Stimulated activated CD8-positive, alpha-beta memory T cell treated with anti-CD3 and anti-CD28 coated beads, Interleukin-7, amount 100 ng/mL, for 4 hours (primary cell): ENCODE measurements at places on chromosomes 5 and 9.

- DNase-seq = no peak
These were observed 40.7 kb upstream of the FYB1 start for GRCh38 chr5:39260095-39260494.

GRCh38 chr9:131018621-131019020 lies 9.6 kb downstream of the LAMC3 start:
- no peak for DNase-seq

DNA sequence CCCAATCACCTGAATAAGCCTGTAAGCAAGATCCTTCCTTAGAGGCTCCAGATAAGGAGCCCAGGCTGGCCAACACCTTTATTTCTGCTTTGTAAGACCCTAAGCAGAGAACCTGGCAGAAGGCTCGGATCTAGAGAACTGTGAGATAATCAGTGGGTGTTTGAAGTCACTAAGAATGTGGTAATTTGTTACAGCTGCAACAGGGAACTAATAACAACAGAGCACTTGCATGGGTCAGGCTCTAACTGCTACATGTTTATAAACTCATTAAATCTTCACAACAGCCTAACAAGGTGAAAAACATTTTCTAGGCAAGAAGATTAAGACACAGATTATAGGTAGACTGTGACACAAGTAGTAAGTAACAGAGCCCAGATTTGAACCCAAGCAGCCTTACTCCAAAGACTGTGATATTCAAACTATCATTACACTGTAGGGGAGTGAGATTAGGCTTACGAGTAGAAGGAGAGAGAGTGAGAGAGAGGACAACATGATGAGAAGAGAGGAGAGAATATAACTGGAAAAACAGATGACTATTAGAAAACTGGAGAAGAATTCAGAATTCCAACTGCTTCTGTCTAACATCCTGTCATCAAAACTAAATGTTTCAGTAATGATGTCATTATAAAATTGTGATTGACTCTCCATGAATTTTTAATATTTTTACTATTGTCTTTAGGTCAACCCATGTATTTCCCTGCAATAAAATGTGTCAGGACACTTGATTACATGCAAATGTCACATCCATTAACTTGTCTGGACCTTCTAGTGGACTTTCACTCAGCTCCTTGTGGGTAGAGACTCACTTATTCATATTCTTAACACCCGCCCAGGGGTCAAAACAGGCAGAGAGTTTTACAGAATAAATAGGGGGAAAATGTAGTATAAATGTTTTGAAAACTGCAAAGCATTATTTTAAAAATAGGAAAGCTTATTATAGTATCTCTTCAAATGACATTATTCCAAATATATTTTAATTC lies 290.9 kb upstream of the RGMB start:
- no peak for DNase-seq

DNA sequence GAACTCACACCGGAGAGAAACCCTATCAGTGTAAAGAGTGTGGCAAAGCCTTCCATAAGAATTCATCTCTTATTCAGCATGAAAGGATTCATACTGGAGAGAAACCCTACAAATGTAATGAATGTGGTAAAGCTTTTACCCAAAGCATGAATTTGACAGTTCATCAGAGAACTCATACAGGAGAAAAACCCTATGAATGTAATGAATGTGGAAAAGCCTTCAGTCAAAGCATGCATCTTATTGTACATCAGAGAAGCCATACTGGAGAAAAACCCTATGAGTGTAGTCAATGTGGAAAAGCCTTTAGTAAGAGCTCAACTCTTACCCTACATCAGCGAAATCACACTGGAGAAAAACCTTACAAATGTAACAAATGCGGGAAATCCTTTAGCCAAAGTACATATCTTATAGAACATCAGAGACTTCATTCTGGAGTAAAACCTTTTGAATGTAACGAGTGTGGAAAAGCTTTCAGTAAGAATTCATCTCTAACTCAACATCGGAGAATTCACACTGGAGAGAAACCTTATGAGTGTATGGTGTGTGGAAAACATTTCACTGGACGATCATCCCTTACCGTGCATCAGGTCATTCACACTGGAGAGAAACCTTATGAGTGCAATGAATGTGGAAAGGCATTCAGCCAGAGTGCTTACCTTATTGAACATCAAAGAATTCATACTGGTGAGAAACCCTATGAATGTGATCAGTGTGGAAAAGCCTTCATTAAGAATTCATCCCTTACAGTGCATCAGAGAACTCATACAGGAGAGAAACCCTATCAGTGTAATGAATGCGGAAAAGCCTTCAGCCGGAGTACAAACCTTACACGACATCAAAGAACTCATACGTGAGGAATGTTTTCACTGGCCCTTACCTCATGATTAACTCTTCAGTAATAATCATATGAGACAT lies 8.9 kb upstream of the ZNF454 start:
- no peak for DNase-seq

- no peak for DNase-seq
These were observed 11.0 kb upstream of the NANS start for GRCh38 chr9:98045234-98046179.

GRCh38 chr5:138657360-138657759 lies 82.2 kb upstream of the HSPA9 start:
- no peak for DNase-seq

GRCh38 chr5:87394411-87395165 lies 18.1 kb downstream of the CCNH start:
- no peak for DNase-seq

DNA sequence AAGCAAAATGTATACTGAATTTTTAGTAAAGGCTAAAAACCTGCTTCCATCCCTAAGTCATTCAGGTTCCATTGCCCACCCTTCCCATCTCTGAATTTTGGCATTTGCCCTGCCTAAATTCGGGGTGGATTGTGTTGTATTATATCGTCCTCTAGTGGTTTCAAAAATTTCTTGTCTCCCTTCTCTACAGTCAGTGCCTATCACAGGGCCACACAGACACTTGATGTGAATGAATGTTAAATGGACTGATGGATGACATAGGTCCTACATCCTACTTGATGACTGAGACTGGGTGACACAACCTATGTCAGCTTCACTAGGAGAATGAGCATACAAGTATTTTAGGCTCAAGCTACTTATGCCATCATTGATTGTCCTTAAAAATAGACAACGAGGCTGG lies 45.6 kb upstream of the SLC30A5 start:
- DNase-seq = no peak

DNA sequence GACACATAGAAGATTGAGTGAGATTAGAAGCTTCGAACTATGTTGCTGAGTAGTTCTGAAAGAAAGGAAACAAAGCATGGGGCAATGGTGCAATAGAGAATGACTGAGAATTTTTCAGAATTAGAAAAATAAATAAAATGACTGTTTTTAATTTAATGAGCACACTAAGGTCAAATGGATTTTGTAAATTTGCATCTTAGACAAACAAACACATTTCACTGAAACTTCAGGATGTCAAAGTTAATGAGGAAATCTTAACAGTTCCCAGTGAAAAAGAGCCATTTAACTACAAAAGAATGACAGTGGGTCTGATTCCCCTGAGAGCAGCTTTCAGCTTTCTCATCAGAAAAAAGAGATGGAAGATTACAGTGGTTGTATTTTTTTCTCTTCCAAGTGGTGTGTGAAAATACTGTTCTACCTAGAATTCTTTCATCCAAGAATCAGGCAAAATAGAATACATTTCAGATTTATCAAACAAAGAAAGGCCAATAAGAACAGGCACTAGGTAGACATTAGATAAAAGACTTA lies 591.9 kb downstream of the SEMA5A start:
- DNase-seq = no peak

- DNase-seq = no peak
These were observed 289.3 kb upstream of the WWC1 start for GRCh38 chr5:168002116-168002515.

DNA sequence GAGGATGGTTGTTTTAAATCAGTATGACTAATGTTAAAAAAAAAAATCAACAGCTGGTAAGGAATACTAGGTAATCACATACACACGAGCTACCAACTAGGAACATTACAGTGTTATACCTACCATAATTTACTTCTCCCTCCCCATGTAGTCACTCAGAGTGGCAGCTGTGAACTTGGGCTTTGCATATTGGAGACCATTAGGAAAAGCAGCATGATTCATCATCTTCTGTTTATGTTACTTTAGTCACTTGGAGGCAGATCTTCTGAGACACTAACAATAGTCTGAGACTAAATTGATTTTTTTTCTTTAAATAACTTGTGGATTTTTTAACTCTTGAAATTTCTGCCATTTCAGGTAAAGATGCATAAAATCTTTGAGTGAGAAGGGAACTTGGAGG lies 141.5 kb upstream of the NR4A3 start:
- no peak for DNase-seq

GRCh38 chr9:79637177-79637925 lies 65.6 kb downstream of the TLE4 start:
- DNase-seq = no peak

DNA sequence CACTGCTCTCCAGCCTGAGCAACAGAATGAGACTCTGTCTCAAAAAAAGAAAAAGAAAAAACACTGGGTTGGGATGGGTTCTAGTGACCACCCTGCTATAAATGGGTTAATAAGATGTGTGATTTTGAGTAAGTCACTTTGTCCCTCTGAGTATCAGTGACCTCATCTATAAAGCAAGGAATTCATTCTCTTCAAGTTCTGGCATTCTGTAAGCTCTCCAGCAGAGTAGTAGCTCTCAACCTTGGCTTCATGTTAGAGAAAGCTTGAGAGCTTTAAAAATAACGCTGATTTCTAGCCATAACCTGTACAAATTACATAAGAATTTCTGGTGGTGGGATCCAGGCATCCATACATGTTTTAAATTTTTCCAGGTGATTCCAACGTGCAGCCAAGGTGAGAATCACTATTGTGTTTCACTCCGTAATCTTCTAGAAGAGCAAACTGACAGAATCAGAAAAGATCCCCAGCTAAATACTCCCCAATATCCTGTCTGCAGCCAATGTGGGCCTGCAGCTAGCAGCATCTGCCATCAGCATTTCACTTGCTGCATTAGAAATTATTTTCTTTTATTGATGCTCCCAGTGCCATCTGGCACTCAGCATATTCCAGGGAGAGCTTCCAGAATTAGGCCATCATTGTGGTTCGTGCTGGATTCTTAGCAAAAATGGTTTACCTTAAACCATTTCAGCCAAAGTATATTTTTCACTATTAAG lies 109.4 kb downstream of the FEM1C start:
- no peak for DNase-seq

- DNase-seq = no peak
These were observed 139.2 kb upstream of the HMHB1 start for GRCh38 chr5:143672806-143673205.

DNA sequence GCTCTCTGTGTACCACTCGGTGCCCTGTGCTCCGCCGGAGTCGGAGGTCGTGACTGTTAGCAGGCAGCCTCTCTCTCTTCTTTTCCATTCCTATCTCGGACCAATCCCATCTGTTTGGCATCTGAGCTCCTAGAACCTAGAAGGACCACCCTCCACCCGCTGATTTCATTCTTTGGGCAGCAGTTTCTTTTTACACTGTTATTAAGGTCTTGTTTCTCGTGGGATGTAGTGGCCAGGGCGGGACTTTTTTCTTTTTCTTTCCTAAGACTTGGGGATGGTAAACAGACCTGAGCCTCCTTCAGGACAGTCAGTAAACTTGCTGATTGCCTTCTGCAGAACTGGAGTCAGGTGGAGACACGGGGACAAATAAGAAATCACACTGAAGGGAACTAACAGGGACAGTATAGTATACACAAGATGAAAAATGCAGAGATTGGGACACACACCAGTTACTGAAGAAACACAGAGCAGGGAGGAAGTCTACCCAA lies 500 bp downstream of the URM1 start:
- no peak for DNase-seq

- no peak for DNase-seq
These were observed 243.6 kb downstream of the AP3B1 start for GRCh38 chr5:78050888-78051287.

- DNase-seq = no peak
These were observed 8.9 kb upstream of the ZCCHC10 start for GRCh38 chr5:133035224-133035623.

- no peak for DNase-seq
These were observed 105.5 kb upstream of the CPEB4 start for GRCh38 chr5:173782671-173783101.

GRCh38 chr5:136726506-136726905 lies 361.2 kb upstream of the TRPC7 start:
- DNase-seq = no peak

GRCh38 chr9:70100362-70100761 lies 56.7 kb downstream of the MAMDC2 start:
- no peak for DNase-seq

GRCh38 chr9:137076636-137077009 lies 694 bp upstream of the UAP1L1 start:
- no peak for DNase-seq

- no peak for DNase-seq
These were observed 26.2 kb downstream of the TYRP1 start for GRCh38 chr9:12719431-12719830.

DNA sequence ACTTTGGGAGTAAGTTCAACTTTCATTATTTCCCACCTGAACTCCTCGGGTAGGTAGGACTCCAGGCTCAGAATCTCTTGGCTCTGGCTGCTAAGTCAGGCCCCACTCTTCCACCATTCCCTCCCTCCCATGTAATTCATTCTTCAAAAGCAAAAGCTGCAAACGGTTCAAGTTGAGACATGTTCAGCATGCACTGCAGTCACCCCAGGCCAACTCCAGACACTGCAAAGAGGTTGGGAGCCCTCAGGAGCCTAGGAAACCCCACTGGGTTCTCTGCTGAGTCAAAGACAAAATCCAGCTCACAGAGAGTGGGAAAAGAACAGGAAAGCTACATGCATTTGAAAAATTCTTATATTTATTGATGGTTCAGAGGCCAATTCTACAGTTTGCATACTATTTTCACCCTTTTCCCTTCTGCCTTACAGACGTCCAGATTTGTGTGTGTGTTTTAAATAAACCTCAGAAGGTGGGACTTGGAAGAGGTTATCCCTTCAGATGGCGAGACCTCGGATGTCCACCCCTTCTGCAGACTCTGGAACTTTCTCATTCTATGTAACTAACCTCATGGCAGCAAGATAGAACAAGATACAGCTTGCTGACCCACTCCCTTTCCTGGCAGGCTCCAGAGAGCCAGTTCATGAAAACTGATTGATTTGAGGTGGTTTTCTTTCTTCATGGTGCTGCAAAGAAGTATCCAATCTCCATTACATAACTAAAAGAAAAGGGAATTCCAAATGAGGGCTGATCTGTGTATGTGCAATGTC lies 65.7 kb upstream of the EQTN start:
- no peak for DNase-seq

GRCh38 chr5:170021506-170021905 lies 41.2 kb upstream of the INSYN2B start:
- DNase-seq = no peak

DNA sequence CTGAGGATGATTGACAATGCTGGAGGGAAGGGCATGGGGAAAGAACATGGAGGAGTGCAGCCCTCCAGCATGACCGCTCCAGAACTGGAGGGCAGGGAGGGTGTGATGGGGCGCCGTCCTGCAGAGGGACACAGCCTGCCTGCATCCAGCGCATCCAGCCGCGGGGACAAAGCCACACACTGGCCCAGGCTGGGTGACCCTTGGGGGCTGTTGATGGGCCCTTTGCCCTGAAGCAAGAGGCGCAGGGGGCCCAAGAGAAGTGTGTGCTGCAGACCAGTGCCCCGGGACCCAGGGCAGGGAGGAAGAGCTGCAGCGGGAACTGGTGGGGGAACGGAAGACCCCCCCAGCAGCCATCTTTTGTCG lies 169.8 kb upstream of the PPP1R26 start:
- DNase-seq = no peak
